Right lung (tissue), 10 donors: ENCODE measurements at places on chromosomes 16 and 17. TPM values are rescaled to one million over a fixed set of nuclear protein-coding genes. Genes with fewer than 3 reads are reported as not detected.

- no peak for DNase-seq
Observed at GRCh38 chr17:64529221-64529620, 22.4 kb downstream of the CEP95 start.

DNA sequence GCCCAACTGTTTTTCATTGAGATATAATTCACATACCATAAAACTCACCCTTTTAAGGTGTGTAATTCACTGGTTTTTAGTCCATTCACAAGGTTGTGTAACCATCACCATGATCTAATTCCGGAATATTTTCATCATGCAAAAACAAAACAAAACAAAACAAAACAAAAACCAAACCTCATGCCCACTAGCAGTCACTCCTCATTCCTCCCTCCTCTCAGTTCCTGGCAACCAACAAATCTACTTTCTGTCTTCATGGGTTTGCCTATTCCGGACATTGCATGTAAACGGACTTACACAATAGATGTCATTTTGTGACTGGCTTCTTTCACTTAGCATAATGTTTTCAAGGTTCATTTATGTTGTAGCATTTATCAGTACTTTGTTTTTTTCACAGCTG lies 4.5 kb upstream of the NOD2 start:
- DNase-seq: no peak

- no peak for DNase-seq
Observed at GRCh38 chr16:27171584-27171983, 31.7 kb upstream of the KDM8 start.

DNA sequence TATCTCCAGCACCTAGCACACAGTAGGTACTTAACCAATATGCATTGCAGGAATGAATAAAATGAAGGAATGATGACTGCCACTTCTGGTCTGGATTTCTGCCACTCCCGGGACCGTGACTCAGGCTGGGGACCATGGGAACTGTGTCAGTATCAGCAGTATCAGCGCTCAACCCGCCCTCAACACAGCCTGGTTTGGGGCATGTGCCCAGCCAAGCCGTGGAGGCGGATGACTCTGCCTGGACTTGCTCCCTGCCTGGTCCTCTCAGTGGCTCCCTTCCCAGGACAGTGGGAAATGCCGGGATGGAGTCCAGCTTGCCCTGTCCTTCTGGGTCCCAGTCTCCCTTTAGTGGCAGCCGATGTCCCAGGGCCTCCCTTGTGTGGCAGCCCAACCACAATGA lies 55.1 kb downstream of the SRCIN1 start:
- DNase-seq: no peak

- DNase-seq: no peak
Observed at GRCh38 chr17:44314869-44315661, 6.7 kb downstream of the RUNDC3A start.

The SYCE1L gene
- polyA plus RNA-seq: 3.5 TPM

The PSMB10 gene
- 20.6 TPM for polyA plus RNA-seq

The CCL18 gene
- polyA plus RNA-seq: not detected
